ENCODE measurements at places on chromosomes 1 and 21.

- DNase-seq = no peak
Observed at GRCh38 chr21:31597683-31598082, 61.8 kb upstream of the SOD1 start.

DNA sequence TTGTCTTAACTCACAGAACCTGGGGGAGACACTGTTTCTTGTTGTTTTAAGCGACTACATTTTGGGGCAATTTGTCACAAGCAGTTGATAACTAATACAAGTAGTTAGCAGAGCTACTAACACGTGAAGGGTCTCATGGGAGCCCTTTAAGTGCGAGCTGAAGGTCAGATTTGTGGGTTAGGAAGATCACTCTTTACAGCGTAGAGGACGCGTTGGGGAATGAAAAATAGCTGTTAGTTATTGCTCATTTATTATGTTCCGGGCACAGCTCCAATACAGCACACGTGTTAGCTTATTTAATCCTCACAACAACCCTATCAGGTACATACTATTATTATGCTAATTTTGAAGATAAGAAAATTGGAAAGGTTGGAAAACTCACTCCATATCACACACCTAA lies 95.9 kb downstream of the ACTL8 start:
- no peak for DNase-seq

DNA sequence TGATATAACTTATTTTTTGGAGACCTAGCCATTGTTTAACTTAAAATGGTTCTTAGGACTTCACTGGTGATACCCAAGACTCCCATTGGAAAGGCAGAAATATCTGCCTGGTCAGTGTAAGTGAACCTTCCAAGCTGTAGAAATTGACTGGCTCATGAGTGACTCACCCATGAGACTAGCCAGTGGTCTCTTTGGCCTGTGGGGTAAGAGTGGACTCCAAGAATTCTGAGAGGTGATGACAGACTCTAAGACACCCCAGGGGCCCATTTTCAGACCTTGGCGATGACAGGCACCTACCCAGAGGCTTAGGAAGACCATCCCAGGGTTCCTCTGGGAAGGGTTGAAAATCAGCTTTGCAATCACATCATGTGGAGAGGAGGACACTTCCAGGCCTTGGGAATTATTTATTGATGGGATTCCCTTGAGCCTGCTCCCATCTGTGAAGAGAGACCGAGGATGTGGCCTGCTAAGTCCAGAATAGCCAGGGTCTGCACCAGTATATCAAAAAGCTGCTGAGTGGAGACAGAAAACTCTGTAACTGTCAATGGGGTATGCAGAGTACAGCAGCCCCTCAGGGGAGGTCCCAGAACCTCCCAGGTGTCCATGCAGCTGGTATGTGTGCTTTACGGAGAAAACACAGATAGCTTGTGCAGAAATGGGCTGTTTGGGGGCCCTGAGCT lies 78.9 kb downstream of the KAZN start:
- DNase-seq = no peak

GRCh38 chr1:33393524-33393923 lies 37.4 kb downstream of the PHC2 start:
- no peak for DNase-seq

DNA sequence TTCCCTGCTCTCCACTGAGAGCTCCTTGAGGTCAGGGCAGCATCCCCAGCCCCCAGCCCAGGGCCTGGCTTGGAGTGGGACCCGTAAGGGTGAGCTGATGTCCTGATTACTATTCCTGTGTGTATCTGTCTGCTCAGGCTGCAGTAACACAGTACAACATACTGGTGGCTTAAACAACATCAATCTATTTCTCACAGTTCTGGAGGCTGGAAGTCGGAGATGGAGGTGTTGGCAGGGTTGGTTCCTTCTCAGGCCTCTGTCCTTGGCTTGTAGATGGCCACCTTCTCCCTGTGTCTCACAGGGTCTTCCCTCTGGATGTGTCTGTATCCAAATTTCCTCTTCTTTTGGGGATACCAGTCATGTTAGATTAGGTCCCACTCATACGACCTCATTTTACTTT lies 246.4 kb upstream of the POU3F1 start:
- DNase-seq = no peak

DNA sequence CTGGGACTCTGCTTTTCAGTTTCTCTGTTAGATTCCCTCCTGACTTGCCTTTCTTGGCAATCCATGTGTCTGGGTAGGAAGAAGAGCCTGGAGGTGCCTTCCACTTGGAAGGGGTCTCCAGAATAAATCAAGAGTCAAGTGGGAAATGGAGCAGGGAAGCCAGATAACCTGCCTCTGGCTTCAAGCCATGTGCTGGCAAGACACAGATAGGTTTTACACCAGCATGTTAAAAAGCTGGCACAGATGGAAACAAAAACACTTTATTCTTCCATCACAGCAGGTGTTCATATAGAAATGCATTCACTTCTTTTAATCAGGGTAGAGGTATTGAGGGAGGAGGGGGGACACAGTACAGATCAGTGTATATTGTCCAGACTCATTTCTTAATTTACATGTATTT lies 356.9 kb upstream of the RUNX1 start:
- DNase-seq = no peak

DNA sequence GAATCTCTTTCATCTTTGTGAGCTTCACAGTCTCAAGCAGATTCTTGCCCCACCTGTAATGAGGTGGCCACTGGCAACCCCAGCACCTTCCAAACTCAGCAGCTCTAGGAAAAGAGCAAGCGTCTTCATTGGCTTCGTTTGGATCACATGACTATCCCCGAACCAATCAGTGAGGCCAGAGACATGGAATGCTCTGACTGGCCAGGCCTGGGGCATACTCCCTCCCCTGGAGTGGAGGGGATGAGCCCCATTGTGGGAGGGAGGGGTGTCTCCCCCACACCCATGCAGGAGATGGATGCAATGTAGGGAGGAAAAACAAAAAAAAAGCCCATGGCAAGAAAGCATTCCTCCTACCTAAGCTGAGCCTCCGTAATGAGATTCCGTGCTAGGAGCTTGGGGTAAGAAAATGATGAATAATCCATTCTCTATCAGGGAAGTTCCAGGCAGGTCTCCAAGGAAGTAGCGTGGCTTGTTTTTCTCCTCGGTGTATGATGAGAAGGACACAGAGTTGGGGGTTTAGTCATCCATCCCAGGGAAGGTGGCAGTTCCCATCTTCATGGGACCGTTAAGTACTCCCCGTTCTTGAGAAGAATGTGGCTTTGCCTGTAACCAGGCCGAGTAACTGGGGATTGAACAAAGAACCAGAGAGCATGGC lies 32.7 kb downstream of the FHAD1 start:
- no peak for DNase-seq

- DNase-seq = no peak
Observed at GRCh38 chr1:195415584-195415983, 1192.7 kb downstream of the KCNT2 start.

All from mesothelial cell of epicardium (in vitro differentiated cells).